ENCODE measurements at places on chromosomes 16 and 17.

GRCh38 chr16:6020162-6020985 is 922.8 kb upstream of the EEF2KMT start:
- peak; percentile 6 for DNase-seq

DNA sequence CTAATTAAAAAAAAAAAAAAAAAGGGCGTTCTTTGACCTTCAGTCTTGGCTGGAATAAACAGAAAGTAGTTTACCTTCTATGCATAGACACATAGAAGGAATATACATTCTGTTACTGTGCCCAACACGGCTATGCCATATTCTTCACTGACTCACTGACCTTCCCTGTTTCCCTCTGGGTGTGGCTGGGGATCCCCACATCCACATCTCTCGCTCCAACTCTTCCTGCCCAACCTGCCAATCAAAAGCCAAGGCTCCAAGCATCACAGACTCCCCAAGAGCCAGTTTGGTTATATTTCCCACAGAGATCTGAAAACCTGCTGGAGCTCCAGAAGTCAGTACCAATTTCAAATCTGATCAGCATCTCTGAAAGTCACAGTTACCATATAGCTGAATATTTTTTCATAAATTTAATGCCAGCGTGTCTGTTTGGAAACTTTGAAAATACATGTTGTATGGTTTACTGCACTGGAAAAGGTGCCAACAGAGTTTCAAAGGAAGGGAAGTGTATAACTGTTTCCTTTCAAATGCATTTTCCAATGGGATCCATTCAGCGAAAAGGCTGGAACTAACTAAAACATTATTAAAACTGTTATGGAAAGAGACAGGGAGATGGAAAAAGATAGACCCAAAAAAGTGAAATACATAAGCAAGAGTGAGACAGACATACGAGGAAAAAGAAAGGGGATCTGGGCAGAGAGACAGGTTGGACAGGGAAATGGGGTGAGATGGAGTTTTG is 91.8 kb downstream of the SMG6 start:
- DNase-seq, result no peak

DNA sequence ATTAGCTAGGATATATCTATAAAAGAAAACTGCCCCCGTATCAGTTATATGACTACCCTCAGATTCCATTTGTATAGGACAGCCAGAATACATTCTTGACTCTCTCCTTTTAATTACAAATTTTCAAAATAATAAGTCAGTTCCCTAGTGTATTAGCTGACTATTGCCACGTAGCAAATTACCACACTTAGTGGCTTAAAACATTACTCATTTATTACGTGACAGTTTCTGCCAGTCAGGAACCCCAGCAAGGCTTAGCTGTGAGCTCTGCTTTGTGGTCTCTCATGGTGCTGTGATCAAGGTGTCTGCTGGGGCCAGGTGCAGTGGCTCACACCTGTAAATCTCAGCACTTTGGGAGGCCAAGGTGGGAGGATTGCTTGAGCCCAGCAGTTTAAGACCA is 13.9 kb upstream of the SCNN1B start:
- DNase-seq, result no peak

- DNase-seq, result peak; percentile 60
These were observed 168.5 kb downstream of the UTP18 start for GRCh38 chr17:51428668-51429495.

GRCh38 chr16:54118846-54119245 is 167.7 kb downstream of the IRX3 start:
- no peak for DNase-seq

- DNase-seq, result peak; percentile 75
These were observed 587 bp downstream of the PLD6 start for GRCh38 chr17:17205368-17206123.

DNA sequence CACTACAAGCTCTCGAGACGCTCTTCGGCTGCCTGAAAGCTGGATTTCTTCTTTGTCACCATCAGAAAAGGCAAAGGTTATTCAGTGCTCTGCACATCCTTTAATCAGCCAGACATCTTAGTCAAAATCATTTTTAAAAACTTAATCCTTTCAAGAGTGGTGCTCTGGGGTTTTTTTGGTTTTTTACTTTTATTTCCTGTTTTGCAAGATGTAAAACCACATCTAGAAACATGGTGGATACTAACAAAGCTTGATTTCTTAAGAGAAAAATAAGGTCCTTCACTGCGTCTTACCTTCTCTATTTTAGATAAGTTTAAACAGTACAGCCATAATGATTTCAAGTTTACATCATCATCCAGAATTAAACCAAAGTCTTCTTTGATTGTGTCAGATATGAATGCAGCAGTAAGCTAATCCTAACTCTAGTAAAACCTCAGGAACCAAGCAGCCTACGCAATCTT is 6.3 kb downstream of the ANKRD11 start:
- DNase-seq, result no peak

DNA sequence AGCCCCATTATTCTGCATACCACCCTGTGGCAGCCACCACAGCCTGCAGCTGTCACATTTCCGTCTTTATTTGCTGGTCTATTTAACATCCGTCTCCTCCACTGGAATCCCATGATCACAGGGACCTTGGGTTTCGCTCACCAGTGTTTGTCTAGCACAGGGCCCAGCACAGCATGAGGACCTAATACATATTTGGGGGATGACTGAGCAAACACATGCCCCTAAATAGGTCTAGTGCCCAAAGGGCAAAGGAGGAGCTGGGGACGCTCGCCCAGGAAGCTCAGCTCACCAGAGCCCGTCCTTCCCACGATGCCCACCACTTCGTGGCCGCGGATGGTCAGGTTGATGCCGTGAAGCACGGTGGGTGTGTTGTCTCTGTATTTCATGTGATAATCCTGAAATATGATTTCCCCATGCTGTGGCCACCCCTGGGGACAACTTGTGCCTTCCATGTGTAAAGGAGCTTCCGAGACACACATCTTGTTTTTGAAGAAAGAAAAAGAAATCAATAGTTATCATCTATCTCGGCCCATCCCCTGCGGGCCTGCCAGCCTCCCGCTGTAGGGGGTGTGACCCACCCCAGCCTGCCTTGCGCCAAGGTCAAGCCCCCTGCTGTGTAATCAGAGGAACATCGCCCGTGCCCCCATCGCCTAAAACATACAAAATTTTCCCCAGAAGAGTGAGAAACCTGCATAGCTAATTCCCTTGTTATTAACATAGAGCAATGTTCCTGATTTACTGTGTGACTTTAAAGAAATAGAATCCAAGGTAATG is 21.0 kb upstream of the ABCC12 start:
- no peak for DNase-seq

Data from astrocyte of the hippocampus (primary cell).